Stimulated activated CD4-positive, alpha-beta T cell treated with anti-CD3 and anti-CD28 coated beads, Interleukin-12 subunit alpha, Interleukin-12 subunit beta, amount 100 ng/mL, for 4 hours (primary cell): ENCODE measurements at places on chromosomes 2 and 18.

- DNase-seq: no peak
These were observed 194.0 kb downstream of the NDUFA10 start for GRCh38 chr2:239831001-239831731.

GRCh38 chr2:154142480-154142879 is 270.8 kb downstream of the GALNT13 start:
- no peak for DNase-seq

GRCh38 chr2:181077128-181077709 is 96.8 kb downstream of the UBE2E3 start:
- no peak for DNase-seq

DNA sequence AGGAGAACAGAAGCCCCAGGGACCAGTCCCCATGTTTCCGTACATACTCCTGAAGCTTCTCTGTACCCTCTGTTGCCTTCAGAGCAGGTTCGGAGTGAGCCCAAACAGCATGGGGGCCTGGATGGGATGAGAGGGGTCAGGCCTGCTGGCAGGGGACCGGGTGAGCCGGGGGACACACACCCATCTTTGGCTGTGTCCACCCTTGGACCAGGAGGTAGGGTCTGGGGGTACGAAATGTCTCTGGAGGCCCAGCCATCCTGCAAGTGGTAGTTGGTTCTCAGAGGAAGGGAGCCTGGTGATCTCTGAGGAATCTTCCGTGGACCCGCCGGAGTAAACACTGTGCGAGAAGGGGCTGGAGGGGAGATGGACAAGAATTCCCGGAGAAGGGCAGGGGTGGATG is 15.3 kb downstream of the FBLN7 start:
- no peak for DNase-seq

DNA sequence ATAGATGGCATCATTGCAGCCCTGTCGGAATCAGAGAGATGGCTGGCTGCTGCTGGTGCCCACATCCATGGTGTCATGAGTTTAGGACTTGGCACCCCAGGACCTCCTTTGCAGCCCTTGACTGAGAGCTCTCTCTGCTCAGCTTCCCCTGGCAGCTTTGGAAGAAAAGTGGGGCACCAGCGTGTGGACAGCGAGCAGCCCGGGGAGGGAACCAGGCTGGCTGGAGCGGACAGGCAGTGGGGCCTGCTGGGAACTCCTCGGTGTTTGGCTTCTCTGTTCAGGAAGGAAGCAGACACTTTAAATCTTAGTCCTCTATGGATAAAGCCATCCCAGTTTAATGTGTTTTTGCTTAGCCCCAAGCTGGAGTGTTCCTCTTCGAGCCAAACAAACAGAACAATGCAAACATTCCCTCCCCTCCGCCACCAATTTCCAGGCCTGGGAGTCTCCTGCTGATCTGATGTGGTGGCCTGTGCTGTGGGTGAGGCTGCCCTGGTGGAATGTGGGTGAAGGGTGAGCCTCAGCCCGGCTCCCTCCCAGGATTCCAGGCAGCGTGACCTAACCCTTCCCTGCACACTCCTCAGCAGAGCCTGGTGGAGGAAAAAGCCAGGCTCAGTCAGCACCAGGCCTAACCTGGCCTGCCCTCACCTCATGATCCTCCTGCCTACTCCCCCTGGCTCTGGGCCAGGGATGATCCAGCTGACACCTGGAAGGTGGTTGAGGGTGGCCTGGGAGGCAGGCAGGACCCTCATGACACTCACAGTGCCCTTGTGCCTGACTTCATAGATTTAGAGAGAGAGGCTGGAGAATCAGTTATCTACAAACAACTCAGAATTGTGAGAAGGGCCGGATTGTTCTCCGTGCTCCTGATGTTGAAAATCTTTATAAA is 21.6 kb upstream of the ITGB6 start:
- no peak for DNase-seq

DNA sequence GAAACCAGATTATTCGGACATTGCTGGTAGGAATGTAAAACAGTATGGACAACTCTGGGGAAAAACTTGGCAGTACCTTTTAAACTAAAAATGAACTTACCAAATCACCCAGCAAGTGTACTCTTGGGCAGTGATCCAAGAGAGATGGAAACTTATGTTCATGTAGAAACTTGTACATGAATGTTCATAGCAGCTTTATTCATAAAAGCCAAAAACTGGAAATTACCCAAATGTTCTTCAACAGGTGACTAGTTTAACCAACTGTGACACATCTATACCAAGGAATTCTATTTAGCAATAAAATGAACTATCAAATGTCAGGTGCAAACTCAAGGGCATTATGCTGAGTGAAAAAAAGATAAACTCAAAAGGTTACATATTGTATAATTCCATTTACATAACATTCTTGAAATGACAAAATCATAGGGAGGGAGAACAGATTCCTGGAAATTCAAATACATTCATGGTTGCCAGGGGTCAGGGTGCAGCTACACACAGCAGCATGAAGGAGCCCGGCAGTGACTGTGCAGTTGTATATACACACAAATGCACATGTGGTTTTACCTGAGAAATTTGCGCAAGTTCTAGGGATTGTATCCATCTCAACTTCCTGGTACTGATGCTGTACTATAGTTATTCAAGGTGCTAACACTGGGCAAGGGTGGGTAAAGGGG is 3.5 kb upstream of the RNU4ATAC start:
- DNase-seq: peak; percentile 31

DNA sequence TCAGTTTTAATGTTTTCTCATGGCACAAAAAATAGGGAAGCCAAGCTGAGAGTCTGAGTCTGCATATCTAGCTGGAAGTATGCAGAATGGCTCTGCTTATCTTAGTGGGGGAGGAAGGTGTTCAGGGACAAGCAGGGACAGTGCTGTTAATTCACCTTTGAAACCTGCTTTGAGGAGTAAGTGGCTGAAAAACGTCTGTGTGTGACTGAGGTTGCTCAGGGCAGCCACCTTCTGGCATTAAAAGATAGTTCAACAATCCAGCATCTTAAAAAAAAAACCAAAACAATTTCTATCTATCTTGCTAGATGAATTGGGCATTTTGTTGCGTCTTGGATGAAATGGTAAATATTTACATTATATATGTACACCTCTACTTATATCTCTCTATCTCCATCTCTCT is 2.0 kb upstream of the TRPM8 start:
- DNase-seq: no peak

- no peak for DNase-seq
These were observed 124.4 kb downstream of the INHBB start for GRCh38 chr2:120470041-120470965.

DNA sequence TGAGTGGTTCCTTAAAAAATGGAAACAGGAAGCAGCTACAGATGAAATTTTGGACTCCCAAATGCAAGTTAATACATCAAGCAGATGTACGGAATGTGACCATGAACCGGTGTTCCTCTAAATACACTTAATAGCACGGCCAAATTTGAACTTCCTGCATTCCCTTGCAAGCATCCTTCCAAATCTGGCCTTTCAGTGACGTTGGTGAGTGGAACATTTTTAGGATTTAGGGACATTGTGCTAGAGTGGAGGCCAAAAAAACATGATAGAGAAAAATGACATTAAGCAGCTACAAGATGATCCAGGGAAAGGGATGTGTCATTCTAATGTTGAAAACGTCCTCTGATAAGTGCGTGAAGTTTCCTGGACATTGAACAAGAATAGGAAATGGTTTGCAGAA is 62.1 kb downstream of the CTAGE1 start:
- no peak for DNase-seq

DNA sequence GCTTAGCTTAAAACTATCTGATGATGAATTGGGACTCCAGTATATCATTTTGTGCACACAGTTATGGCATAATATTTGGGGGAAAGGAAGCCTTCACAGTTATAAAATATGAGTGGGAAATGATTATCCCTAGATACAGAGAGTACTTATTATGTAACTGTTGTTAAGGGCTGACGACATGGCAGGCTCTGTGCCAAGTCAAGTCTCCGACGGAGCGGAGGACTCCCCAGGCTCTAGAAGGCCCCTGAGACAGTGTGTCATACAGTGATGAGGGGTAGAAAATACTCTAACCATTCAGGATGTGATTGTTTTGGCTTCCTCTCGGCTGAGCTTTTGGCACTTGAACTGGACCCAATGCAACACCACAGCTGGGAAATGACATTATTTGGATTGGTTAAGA is 211.8 kb downstream of the SLC8A1 start:
- no peak for DNase-seq

DNA sequence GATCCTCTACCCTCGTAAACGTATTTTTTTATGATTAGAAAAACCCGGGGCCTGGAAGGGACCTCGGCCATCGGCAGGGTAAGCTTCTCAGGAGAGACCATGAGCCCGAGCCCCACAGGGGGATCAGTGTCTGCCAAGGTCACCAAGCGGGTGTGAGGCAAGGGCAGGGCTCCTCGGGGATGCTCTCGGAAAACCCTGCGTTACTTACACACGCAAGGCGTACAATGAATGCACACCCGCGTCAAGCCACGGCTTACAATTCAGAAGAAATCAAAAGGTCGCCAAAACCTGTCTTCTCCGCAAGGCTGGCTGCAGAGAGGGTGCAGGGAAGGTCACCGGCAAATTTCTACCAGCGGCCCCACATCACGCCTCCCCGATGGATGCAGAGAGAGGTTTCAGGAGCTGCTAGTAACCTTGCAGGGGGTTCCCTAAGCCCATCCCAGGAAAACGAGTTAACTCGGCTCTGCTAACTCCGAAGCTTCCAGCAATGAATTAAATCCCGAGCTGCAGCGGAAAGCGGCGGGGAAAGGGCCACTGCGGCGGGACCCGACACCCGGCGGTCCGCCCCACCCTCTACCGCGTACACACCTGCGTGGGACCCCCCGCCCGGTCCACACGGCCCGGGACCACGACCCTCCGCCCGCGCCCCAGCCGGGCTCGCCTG is 638 bp downstream of the ST3GAL5 start:
- peak; percentile 15 for DNase-seq

DNA sequence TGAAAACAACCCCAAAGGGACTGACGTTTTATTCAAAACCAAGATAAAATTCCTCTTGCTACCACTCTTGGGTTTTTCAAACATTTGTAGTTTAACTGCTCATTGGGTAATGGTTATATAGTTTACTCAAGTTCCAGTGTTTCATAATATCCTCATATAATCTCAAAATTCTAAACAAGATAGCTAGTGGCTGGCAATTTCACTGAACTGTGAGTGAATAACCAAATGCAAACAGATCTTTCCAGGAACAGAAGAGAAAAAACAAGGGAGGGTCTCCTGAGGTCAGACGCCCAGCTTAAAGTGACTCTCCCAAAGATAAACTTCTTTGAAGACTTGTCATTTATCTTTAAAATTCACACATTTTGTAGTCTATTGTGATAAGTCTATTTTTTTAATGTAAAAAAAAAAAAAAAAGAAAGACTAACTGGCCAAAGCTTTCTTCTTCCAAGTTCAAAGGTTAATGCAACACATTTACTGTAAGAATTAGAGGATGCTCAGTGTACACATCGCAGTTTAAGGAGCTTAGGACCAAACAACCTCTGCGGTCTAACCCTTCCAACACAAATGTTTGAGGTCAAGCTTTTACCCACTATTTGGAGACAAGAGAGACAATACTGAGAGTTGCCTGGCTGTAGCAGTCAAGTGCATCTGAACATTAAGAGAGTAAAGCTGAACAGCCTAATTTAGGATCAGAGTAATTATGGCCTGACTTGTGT is 26.6 kb downstream of the LPIN2 start:
- DNase-seq: no peak

- no peak for DNase-seq
These were observed 1083.3 kb upstream of the GYPC start for GRCh38 chr2:125572660-125573059.

- no peak for DNase-seq
These were observed 199.1 kb upstream of the NXPH2 start for GRCh38 chr2:138979131-138979785.

GRCh38 chr2:31319406-31320175 is 85.6 kb downstream of the EHD3 start:
- no peak for DNase-seq

DNA sequence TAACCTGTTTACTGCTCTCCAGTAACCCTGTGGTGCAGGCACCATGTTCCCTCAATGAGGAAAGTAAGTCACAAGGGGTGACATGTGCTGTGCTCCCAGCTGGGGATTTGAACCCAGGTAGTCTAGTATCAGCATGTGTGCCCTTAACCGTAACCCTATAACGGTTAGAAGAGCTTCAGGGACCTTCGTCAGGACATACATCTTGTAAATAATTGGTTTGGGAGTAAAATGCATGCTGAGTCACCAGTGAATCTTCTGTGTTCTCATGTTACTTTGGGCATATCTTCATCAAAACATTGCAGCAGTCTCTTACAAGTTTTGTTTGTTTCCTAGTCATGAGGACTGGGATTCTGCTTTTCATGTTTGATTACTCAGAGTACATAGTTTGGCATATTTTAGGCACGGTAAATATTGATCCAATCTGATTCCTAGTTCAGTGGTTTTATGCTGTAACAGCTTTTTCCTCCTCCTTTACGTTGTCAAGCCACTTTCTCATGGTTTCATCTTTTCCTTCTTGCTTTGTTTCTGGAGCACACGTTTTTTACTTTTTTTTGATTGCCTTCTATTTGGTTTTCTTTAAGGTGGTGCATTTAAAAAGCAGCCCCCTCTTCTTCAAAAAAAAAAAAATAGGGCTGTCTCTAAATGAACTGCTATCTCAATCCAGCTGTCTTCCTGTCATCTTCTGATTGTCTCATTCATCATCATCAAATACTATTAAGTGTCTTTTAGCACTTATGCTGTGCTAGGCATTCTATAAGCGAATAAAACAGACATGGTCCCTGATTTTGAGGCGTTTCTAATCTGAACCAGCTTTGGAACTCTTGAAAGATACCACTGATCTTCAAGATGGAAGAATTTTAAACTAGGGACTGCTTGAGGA is 50.4 kb downstream of the CLIP4 start:
- no peak for DNase-seq

GRCh38 chr18:61856678-61857077 is 36.1 kb downstream of the RNF152 start:
- no peak for DNase-seq

DNA sequence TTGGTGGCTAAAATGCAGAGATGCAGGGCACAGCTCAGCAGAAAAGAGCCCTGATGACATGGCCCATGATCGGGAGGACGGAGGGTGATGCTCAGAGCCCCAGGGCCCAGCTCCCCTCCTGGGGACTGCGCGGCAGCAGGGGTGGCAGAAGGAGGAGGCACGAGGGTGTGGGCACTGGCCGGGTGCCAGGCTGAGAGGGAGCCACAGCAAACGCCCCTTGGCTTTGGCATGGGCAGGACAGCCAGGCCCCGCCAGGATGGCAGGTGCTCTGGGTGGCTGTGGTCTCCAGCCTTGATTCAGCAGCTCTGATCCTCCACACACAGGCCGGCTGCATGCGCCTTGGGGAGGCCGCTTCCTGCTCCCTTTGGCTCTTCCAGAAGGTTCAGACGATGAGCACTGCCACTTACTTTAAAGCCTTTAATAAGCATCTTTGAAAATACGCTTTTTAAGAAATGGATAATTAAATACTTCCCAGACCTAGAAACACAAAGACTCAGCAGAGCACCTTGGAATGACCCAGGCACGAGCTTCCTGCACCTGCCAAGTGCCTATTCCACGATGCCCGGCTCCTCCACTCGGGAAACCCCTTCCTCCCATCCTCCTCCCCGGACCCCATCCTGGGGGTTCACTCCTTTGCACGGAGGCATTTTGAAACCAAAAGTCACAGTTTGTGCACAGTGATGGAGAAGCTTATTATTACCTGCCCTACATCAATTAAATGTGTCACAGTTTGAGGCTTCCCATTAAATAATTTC is 78.5 kb upstream of the SNTG2 start:
- DNase-seq: no peak
